ENCODE measurements at places on chromosomes 2 and 18.

DNA sequence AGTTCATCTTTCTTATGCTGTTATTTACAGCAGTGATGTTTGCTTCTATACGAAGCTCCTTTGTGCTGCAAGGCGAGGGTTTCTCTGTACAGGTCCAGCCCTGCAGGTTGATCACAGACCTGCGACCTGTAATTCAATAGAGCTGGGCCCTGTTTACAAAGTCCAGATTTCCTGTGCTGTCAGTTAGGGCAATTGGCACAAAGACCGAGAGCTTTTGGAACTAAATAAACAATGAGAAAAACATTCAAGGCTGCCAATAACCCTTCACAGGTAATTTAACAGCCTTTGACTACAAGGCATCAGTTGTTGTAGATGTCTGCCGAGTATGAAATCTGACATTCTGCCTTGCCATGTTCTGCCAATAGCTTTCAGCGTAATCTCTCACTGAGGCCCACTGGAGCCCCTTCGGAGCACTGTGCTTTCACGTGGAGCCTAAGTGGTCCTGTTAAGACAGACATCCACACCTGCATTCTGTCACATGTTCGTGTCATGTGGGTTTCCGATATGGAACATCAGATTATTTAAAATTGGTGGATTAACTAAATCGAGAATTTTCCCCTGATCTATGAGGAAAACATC, 232.5 kb downstream of the PTGR3 start:
- no peak for DNase-seq

DNA sequence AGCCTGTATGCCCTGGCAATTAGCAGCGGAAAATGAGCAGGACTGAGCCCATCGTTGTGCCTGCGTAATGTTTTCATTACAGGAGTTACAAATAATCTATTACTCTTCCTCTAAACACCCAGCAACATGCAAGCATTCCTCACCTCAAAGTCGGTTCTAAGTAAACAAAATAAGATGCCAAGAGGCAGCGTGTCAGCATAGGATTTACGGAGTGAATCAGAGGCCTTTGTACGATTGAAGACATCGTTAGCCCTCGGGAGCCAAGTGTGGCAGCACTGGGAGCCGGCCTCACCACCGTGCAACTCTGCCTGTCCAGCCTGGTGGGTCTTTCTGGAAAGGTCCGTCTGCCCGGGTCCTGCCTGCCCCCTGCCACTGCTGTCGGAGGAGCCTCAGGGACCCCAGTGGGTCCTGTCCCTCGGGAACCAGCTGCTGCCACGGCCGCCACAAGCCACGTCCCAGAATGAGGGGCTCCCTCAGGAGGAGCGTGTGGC, 80.1 kb upstream of the CTDP1 start:
- DNase-seq = no peak

GRCh38 chr2:183060571-183061231, 17.8 kb upstream of the DUSP19 start:
- DNase-seq = no peak

- DNase-seq = no peak
These were observed 1781.3 kb upstream of the CELF4 start for GRCh38 chr18:39346916-39347315.

GRCh38 chr2:119753930-119754321, 5.8 kb upstream of the PTPN4 start:
- no peak for DNase-seq

DNA sequence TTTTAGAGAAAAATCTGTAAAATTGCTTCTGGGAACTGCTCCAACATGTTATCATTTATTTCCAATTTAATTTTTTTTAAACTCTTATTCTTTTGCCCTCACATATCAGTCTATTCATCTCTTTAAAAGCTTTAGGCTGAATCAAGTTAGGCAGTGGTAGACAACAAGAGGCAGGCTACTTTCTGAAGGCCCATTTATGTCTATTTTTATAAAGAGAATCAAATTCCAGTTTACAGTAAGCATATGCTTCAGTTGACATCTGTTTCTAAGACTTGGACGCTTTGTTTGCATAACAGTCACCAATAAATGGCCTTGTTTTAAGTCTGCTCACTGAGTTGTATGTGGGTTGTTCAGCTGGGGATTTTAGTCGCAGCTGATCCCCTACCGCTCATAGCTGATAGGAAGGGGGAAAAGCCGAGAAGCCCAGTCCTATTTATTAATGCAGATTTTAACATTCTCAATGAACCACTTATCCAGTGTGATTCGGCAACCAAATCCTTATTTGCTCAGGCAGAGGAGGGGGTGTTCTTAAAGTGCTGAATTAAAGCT, 260.4 kb upstream of the SIX3 start:
- DNase-seq = no peak

GRCh38 chr2:11065833-11066485, 89.3 kb upstream of the SLC66A3 start:
- DNase-seq = no peak

- no peak for DNase-seq
These were observed 42.4 kb downstream of the ARL4C start for GRCh38 chr2:234454433-234454832.

- DNase-seq = no peak
These were observed 59.5 kb downstream of the SH3RF3 start for GRCh38 chr2:109188496-109188890.

DNA sequence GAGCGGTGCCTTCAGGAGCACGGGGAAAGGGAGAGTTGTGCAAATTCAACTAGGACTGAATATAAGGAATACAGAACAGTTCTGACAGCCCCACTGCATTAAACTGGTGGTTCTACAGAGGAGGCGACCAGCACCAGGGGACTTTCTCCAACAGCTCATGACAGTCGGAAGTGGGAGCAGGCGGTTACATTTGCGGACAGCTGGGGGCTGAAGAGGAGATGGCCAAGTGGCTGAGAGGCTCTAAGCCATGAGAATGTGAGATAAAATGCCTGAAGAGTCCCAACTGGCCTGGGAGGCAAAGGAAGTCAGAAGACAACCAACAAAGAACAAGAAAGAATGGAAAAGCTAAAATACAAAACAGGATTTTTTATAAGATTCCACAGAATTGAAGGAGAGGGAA, 141.3 kb downstream of the L3MBTL4 start:
- DNase-seq = no peak

- no peak for DNase-seq
These were observed 94.8 kb upstream of the SRD5A2 start for GRCh38 chr2:31675485-31675901.
